ENCODE measurements at places on chromosomes 2 and 18. TPM values are rescaled to one million over a fixed set of nuclear protein-coding genes. Genes with fewer than 3 reads are reported as not detected.

PDE11A gene
- total RNA-seq, result not detected

ERFE gene
- total RNA-seq, result 0.82 TPM

TUBB8B gene
- total RNA-seq, result not detected

TUBA3E gene
- not detected for total RNA-seq
